ENCODE measurements at places on chromosomes 1 and 21.

DNA sequence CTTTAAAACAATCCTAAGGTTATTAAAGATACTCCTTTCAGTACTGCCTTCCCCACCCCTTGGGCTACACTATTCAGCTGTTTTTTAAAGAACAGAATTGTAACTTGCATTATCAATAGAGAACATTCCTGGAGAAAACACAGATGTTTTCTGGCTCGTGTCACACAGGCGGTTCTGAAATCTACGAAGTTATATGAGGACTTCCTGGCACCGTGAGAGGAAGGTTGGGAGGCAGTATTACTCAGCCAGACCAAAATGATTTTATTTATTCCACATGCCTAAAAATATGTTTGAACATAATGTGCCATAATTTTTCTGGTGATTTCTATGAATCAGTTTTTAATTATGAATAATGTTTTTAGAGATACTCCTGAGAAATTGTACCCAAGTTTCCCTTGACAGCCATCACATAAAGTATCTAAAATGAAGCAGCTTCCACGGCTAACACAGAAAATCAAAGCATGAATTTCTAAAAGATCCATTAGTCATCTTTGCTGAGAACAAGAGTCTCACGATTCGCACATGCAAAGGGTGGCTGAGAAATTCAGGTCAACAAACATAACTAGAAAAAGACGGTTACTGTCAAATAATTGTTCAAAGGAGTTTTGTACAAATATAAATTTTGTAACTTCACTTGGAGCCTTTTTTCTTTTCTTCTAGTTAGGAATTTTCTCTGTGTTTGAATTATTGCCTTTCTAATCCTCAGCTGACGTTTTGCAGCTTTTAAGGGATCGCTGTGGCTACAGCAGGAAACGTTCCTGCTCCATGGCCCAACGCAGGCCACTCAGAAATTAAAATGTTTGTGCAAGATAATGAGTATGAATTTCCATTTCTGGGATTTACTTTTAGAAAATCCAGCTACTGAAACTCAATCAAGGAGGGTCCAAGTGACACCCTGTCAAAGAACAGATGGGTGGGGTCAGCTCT is 8.0 kb upstream of the SIM2 start:
- DNase-seq: no peak

DNA sequence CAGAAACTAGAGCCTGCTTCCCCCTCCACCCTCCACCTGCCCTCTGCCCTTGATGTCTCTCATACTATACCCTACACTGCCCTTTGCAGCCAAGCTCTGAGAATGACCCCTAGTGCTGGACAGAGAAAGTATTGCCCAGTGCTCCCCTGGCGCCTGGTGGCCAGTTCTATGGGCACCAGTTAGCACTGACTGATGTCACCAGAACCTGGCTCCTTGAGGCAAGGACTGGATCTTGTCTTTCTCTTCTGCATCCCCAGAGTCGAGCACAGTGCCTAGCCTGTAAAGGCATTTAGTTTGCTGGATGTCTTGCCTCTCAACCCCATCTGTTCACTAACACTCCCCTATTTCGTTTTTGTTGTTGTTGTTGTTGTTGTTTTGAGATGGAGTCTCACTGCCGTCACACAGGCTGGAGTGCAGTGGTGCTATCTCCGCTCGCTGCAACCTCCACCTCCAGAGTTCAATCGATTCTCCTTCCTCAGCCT is 5.9 kb downstream of the PHLDA3 start:
- no peak for DNase-seq

DNA sequence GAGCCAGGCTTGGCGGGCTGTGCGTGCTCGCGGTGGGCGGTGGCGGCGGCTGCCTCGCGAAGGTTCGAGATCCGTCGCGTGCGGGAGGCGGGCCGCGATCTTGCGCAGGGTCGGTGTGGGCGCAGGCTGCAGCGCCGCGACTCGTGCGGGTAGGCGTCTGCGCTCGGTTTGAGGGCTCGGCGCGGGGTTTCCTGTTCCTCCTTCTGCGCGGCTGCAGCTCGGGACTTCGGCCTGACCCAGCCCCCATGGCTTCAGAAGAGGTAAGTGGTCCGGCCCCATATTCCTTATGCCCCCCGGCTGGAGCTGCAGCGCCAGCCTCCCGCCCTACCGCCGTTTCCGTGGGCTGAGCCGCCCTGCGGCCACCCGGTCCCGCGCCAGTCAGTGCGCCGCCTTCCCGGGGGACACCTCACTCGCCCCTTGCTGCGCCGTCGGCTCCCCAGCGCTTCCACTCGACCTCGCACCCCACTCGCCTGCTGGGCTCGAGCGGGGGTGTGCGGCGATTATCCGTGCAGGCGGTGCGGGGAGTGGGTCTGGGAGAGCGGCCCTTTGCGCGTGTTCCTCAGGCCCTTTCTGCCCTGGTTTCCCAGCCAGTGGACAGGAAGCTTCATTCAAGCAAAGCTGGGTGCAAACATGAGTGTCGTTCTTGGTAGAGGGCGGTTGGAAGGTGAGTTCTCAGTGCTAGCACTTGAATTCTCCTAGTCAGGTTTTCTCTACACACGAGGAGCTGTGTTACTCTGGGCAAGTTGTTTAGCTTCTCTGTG is at the start of gene CACYBP:
TSS of gene CACYBP (plus strand) at position 12 of the 761 bp plus-strand sequence. CDS start at position 246, 234 bp downstream.
- peak; percentile 26 for DNase-seq

DNA sequence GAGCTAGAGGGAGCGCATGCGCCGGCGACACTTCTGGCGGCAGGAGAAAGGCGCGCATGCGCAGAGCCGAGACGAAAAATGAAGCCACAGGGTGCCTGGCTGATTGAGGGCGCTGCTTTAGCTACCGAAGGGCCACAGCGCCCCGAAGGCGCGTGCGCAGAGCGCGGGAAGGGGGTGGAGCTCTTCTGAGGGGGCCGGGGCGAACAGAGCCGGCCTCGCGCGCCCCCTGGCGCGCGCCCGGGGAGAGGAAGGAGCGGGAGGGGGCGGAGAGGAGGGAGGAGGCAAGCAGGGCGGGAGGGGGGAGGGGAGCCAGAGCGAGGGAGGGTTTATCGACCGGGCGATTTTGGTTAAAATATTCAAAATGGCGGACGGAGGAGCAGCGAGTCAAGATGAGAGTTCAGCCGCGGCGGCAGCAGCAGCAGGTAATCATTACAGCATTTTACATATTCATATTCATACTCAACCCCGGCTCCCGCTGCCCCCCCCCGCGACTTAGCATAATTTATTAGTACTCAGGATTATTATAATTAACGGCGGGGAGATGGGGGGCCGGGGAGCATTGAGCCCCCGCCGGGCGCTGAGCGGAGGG is at the start of gene POU2F1:
TSS of gene POU2F1 (plus strand) at position 350 of the 589 bp plus-strand sequence. CDS start at position 362, 12 bp downstream.
- DNase-seq: peak; percentile 96

DNA sequence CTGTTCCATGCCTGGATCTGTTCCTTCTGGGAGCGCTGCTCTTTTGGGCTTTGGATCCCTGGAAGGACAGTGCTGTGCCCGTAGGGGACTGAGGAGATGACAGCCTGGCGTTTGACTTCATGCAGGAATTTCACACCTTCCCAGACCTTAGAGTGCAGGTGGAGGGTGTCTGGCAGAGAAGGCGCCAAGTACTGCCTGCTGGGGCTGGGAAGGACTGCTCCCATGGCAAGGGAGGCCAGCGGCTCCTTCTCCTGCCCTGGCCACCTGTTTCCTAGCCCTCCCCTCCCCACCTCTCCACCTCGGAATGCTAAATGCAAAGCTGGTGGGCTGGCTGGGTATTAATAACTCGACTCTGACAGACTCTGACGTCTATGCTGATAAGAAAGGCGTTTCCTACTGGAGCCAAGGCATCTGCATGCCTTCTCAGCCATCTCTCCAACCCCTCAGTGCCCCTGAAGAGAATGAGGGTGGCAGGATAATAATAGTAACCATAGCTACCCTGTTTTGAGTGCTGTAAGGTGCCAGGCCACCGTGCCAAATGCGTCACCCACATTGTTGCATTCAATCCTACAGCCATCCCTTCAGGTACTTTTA is 17.5 kb upstream of the PDIK1L start:
- no peak for DNase-seq

DNA sequence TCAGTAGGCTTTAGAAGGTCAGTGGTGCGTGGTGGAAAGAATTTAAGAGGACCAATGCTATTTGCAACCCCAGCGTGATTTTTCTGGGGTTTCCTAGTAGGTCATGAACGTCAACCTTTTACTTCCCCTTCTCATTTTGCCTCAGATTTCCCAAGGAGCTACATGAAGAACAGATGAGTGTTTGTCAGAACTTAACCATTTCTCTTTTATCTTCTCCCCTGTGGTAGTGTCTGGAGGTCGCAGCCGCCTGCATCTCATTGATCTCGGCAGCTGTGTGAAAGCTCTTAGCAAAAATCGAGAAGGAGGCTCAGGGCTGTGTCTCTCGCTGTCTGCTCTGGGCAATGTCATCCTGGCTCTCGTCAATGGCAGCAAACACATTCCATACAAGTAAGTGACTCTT is 491.1 kb downstream of the KIF26B start:
- no peak for DNase-seq

- DNase-seq: no peak
These were observed 221.6 kb downstream of the LTN1 start for GRCh38 chr21:28770867-28771661.

DNA sequence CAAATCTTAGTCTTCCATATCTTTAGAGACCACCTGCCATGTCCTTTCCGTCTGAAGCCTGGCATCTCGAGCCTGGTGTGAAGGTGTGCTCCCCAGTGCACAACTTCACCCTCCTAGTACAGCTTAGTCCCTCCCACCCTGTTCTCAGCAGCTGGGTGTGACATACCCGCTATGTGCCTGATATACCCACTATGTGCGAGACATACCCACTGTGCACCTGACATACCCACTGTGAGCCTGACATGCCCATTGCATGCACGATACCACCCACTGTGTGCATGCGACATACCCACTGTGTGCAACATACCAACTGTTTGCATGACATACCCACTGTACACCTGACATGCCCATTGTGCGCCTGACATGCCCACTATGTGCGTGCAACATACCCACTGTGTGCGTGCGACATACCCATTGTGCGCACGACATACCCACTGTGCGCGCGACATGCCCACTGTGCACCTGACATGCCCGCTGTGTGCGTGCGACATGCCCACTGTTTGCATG is 3.0 kb upstream of the RRP1 start:
- no peak for DNase-seq

- DNase-seq: no peak
These were observed 802 bp downstream of the KAZN start for GRCh38 chr1:14599183-14599791.

DNA sequence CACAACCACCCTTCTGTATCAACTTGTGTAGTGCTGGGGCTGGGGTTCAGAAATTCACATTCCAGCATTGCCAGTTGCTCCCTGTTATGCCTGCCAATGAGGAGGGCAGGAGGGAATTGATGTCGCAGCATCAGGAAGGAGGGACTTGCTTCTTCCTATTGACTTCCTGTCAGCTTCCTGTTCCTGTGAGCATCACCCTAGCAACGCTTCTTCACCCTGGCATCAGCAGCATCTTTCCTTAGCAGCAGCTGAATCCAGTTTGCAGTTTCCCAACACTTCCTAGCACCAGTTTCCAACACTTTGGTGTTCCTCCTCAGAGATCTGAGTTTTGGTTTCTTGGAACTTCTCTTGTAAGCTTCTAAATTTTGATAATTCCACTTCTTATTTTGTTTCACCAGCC is 8.9 kb upstream of the TRIM62 start:
- no peak for DNase-seq

DNA sequence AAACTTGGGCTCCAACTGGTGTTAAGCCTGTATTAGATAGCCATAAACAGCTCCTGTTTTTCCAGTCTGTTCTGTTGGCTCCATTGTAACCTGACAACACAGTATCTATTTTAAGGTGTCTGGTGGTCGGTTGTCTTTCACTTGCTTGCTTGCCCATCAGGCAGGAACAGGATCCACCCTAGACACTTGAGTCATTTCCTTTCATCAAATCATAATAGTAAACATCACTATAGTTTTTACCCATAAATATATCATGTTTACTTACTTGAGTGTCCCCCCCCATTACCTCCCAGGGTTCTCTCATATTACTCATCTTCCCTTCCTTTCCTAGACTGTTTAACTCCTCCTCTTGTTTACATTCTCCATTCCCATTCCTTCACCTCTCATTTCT is 2.9 kb downstream of the DDI2 start:
- no peak for DNase-seq

DNA sequence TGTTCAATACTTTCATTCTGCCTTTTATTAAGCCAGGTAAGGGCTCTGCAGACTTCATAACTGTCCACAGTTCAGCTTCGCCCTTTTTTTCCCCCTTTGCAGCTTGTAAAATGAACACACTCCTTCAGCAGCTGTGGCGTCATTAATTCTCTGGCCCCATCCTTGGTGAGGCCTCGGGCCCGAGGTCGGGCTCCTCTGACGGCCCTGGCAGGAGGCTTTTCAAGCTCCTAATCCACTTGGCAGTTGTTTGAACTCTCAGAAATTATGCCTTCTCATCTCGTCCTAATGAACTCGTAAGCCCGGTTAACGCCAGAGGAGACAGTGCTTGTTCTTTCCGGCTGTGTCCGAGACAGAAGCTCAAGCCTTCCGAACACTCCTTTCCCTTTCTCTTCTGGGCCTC is 18.1 kb upstream of the EPHA8 start:
- no peak for DNase-seq

DNA sequence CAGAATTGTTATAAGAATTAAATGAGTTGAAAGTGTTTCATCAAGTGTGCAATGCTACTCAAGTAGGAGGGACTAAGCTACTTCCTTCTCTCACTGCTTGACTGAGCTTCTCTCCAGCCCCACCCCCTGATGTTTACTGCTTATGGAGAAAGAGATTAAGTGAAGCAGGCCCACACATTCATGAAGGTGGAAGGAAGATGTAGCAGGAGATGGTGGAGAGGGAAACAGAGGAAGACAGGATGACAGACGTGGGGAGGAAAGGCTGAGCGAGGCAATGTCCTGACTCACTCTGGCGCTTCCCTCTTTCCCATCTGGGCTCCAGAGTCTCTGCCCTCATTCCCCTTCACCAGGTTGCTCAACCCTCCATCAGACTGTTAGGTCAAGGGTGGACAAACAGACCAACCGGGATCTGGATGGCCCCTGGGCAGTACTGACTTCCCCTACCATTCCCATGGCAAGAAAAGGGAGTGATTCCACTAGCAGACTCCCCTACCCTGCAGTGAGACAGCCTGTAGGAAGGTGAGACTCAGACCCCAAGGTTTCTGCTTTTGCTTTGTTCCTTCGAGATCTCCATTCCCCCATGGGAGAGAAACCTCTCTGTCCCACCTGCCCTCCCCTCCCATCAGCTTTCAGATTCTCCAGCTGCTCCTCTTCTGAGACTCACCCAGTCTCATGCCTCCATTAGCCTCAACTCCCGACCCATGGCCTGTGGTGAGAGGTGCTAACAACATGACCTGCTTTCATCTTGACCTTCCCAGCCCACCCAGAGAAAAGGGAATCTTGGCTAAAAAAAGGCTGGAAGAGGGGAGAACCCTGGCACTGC is 3.1 kb upstream of the ARHGEF2 start:
- no peak for DNase-seq

DNA sequence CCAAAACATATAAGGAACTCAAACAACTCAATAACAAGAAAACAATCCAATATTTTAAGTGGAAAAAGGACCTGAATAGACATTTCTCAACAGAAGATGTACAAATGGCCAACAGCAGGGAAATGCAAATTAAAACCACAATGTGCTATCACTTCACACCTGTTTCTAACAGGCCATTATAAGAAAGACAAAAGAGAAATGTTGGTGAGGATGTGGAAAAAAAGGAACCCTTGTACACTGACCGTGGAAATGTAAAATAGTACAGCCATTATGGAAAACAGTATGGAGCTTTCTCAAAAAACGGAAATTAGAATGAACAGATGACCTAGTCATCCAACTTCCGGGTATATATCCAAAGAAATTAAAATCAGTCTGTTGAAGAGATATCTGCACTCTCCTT is 37.8 kb upstream of the CD2 start:
- no peak for DNase-seq

Measured in activated CD4-positive, alpha-beta T cell treated with anti-CD3 and anti-CD28 coated beads, Interleukin-2, amount 50 U/mL, for 24 hours (primary cell).